ENCODE measurements at places on chromosomes 5 and 9.

DNA sequence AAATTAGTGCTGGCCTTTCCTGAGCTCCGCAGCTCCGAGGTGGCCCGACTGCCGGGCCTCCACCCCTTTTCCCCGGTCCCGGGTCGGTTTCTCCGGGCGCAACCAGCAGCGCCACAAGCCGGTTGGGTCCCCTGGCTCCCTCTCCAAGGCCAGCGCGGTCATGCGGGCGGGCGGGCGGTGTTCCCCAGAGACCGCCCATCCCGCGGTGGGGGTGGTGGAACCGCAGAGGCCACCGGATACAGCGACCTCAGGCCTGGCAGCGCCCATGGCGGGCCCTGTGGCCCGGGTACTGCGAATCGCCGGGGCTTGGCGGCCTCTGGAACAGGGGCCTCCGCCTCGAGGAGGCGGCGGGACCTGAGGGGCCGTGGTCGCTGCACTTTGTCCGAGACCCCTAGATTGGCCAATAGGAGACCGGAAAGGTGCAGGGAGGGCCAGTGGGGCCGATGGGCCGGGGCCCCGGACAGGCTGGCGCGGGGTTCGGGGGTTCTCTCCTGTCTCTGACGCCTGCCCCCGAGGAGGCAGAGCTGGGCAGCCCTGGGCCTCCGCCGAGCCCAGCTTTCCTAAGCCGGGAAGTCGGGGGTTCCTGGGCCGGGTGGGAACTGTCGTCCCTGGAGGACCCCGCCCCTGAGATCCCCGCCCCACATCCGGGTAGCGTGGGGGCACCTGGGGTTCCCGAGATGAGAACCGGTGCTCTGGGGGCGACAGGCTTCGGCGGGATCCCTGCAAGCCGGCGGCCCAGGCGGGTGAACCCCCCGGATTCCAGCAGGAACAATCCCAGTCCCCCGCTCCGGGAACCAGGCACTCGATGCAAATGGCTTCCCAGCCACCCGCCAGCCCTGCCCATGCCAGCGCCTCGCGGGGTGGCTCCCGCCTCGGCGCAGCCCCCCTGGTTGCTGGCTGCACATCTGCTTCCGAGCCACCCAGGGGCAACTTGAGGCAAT is 293.9 kb downstream of the ZSWIM6 start:
- no peak for DNase-seq

GRCh38 chr9:126327006-126327713 is 531 bp downstream of the MVB12B start:
- no peak for DNase-seq

DNA sequence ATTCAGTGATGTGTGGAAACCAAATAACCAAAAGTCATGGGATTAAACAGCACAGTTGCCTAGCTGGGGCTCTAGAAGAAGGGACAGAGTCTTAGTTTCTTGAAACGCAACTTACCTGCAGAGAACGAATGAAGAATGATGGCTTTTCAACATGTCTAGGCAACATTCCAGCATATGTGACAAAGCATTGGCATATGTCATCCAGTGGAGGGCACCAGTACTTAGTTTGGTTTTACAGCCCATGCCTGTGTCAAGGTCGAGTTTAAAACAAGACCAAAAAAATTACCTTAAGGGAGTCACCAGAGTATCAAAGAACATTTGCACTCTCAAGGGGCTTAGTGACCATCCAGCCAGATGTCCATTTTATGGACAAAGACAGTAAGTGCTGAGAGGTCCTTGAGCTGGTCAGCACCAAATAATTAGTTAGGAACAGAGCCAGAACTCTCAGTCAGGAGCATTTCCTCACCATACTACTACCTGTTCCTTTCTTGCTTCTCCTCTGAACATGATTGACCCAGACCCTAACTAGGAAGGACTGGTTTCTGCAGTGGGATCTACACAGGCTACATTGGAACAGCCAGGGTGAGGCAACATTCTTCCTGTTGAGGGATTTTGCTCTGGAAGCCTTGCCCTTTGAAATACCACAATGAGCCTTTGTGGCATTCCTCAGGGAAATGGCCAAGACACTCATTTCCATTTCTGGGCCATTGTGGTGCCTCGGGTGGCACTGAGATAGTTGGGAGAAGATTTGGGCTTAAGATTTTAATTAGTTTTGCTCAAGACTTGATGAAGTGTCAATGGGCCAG is 75.4 kb upstream of the ANKH start:
- DNase-seq, result no peak

DNA sequence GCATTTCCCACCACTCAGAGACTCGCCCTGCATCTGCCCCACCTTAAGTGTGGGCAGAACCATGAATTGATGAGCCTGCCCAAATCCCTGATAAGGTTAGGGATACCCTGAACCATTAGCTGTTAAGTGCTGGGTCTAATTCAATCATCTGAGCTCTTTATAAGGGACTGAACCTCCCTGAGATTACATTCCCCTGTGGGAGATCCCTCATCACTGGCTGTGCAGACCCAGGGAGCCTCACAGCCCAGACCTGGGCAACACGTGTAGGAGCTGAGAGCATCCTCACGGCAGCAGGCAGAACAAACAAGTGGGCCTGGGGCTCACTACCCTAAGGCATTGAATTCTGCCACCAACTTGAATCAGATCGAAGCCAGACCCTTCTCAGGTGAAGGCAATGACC is 585 bp upstream of the TAF11L2 start:
- no peak for DNase-seq
